Body of pancreas (tissue), 4 donors: ENCODE measurements at places on chromosomes 16 and 17.
A peak's percentile ranks its signal among the peaks of the same experiment; 100 is the strongest.

GRCh38 chr17:78252701-78253635 is 21.5 kb downstream of the TMEM235 start:
- H3K27me3 ChIP-seq = no peaks in the 10 kb centered on the region
- DNase-seq = no peak
- H3K27ac ChIP-seq = no peak overlapping the region
- no peak overlapping the region for H3K4me3 ChIP-seq

- DNase-seq = peak; percentile 62
- H3K4me1 ChIP-seq = peaks cover 28% of the 10 kb centered on the region
- H3K27me3 ChIP-seq = no peaks in the 10 kb centered on the region
- no peaks in the 10 kb centered on the region for H3K36me3 ChIP-seq
- no peak overlapping the region for H3K4me3 ChIP-seq
- no peak overlapping the region for H3K27ac ChIP-seq
Measured at GRCh38 chr16:785563-786535, 2.3 kb downstream of the RPUSD1 start.

GRCh38 chr17:73705594-73705993 is 61.3 kb upstream of the SDK2 start:
- H3K27ac ChIP-seq = no peak overlapping the region
- DNase-seq = no peak
- no peaks in the 10 kb centered on the region for H3K4me1 ChIP-seq
- H3K36me3 ChIP-seq = no peaks in the 10 kb centered on the region
- H3K27me3 ChIP-seq = no peaks in the 10 kb centered on the region
- no peak overlapping the region for H3K4me3 ChIP-seq

GRCh38 chr16:24975428-24975889 is 39.7 kb downstream of the ARHGAP17 start:
- no peak overlapping the region for H3K4me3 ChIP-seq
- no peak overlapping the region for H3K27ac ChIP-seq
- peaks cover 3% of the 10 kb centered on the region for H3K36me3 ChIP-seq
- DNase-seq = no peak
- no peaks in the 10 kb centered on the region for H3K27me3 ChIP-seq

DNA sequence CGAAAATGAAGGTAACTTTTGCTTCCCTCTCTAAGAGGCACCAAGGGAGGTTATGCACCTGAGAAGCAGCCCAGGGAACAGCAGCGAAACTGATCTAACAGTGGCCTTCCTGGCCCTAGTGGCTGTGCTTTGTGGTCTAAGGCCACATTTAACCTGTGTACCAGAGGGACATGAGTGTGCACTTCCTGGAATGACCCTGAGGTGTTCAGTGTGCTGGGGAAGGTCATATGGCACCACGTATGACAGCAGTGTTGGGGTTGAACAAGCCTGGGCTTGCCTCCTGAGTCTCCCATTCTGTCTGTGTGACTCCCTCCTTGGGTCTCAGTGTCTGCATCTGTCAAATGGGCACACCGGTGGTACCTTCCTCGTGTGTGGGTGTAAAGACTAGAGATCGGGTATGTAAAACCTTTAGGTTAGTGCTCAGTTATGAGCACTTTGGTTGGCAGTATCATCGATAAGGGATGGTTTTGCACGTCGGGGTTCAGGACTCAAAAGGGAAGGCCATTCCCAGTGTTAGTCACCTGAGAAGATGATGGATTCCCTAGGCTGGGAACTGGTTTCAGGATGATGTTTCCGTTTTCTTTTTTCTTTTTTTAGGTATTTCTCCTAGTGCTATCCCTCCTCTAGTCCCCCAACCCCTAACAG is 31.9 kb downstream of the PLCG2 start:
- H3K36me3 ChIP-seq = no peaks in the 10 kb centered on the region
- H3K4me1 ChIP-seq = no peaks in the 10 kb centered on the region
- H3K27me3 ChIP-seq = no peaks in the 10 kb centered on the region
- H3K27ac ChIP-seq = no peak overlapping the region
- no peak overlapping the region for H3K4me3 ChIP-seq
